ENCODE measurements at places on chromosomes 12 and 14.

- DNase-seq = no peak
Observed at GRCh38 chr12:3020399-3020798, 56.8 kb upstream of the TSPAN9 start.

- DNase-seq = peak; percentile 39
Observed at GRCh38 chr12:50088577-50089335, 3.6 kb downstream of the SMARCD1 start.

DNA sequence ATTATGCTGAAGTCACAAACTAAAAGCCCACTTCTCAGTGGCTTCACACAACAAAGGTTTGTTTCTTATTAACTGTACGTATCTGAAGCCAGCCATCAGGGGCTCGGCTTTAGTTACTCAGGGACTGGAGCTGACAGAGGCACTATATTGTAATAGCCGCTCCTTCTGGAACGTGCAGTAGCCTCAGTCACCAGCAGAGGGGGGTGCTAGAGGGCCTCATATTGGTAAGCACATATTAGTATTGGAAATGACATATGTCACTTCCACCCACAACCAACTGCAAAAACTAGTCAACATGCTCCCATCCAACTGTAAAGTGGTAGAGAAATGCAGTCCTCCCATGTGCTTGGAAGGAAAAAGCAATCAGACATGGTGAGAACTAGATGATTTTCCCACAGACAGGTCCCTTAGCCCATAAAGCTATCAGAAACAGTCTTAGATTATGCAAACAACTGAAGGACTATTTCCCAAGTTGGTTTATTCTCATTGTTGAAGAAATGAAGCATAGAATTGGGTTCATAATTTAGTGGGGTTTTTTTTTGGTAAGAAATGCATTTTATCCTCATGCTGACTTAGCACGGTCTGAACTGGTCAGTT lies 183.6 kb upstream of the G2E3 start:
- peak; percentile 25 for DNase-seq

DNA sequence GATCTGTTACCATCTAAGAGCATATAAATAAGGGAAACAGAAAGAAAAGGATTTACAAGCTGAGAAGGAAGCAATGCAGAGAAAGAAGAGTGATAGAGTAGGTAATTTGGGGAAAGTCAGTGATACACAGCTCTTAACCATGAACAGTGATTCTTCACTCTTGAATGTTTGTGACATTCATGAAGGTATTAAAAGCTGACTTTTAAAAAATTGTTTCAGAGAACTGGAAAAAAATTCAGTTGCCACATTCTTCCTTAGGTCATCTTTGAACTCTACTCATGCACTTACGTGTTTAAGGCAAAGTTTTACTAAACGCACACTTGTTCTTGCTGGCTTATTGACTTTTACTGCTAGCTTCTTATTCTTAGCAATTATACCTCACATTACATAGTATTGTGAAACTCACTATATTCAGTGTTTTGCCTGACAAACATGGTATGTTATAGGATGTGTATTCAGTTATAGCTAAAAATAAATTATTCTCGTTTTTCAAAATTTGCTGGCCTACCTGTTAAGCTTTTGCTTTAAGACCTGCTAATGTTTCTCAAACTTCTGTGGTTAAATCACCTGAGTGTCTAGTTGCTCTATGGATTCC lies 10.9 kb downstream of the HIF1A start:
- DNase-seq = no peak

GRCh38 chr12:47160316-47161244 lies 80.8 kb upstream of the AMIGO2 start:
- DNase-seq = no peak

GRCh38 chr12:170371-171225 lies 43.4 kb downstream of the SLC6A12 start:
- DNase-seq = no peak

GRCh38 chr12:25083211-25083610 lies 111.7 kb downstream of the DNAI7 start:
- no peak for DNase-seq

DNA sequence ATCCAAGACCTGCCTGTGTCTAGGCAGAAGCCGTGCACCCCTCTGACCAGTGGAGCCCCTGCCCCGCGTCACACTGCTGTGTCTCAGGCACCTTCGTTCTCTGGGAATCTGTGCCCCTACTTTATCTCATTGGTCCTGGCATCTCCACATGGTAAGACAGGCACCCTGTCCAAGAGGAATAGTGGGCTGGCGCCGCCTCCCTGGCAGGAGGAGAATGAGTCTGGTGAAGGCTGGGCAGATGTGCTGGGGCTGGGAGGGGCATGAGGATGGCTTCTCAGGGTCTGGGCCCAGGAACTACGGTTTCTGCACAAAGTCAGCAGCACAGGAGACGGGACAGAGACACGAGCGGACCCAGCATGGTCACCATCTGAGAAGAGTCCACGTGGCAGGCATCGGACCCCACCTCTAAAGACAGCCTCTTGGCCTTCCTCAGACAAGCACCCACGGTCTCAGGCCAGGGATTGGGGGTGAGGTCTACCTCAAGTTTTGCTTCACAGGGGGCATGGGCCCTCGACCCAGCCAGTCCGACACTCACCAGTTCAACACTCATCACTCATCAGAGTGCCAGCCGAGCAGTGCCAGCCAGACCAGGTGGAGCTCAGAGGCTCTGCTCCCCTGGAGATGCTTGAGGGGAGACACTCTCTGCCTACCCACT lies 306.7 kb downstream of the ADGRD1 start:
- DNase-seq = no peak

DNA sequence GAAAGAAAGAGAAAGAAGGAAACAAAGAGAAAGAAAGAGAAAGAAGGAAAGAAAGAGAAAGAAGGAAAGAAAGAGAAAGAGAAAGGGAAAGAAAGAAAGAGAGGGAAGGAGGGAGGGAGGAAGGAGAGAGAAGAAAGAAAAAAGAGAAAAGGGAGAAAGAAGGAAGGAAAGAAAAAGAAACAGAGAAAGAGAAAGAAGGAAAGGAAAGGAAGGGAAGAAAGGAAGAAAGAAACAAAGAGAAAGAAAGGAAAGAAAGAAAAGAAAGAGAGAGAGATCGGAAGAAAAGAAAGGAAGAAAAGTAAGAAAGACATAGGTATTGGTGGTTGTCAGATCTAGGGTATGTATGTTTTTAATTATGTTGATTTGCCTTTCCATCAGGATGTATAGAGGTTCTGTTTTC lies 342.3 kb downstream of the FOXG1 start:
- no peak for DNase-seq

- DNase-seq = no peak
Observed at GRCh38 chr12:91511795-91512420, 329.3 kb upstream of the DCN start.

GRCh38 chr12:20260851-20261250 lies 107.5 kb upstream of the PDE3A start:
- no peak for DNase-seq

Measured in HFFc6 (cell line).